ENCODE measurements at places on chromosomes 3 and 15.
A peak's percentile ranks its signal among the peaks of the same experiment; 100 is the strongest.

DNA sequence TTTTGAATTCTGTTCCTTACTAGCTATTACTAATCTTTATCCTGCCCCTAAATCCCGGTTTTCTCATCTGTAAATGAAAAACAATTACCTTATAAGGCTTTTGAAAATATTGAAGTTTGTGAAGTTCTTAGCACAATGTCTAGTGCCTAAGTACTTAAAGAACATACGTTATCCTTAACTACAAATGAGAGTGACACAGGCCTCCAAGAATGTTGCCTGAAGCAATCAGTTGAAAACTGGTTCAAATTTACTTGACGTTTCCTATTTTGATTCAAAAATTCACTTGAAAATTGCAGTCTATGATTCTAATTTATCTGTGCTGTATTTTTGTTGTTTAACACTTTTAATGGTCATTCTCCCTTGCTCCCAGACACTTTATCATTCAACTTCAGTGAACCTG lies 3.2 kb downstream of the SENP7 start:
- DNase-seq: no peak

DNA sequence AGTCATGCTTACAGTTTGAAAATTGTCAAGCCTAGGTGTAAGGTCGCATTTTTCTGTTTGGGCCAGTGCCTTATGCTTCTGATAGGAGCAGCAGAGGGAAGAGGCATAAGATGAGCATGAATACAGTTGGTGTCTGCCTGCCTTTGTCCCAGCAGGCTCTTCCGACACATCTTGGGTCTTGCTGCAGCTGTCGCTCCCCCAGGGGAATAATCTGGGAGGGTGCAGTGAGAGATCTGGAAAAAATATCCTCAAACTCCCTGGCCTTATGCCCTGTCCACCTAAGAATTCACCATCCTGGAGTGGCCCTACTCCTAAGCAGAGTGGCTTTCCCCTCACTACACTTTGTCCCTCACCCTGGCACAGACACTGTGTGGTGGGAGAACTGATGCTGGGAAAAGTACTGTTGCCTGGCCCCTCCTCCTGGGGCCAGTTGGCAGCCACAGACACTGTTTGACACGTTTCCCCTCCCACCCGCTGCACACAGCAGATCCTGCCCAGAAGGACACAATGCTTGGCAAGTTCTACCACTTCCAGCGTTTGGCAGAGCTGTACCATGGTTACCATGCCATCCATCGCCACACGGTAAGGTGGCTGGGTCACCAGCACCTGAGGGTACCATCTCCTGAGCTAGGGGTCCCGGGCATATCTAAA lies 21.1 kb upstream of the RHO start:
- DNase-seq: no peak

- DNase-seq: no peak
Observed at GRCh38 chr3:135618123-135618522, 347.4 kb upstream of the PPP2R3A start.

DNA sequence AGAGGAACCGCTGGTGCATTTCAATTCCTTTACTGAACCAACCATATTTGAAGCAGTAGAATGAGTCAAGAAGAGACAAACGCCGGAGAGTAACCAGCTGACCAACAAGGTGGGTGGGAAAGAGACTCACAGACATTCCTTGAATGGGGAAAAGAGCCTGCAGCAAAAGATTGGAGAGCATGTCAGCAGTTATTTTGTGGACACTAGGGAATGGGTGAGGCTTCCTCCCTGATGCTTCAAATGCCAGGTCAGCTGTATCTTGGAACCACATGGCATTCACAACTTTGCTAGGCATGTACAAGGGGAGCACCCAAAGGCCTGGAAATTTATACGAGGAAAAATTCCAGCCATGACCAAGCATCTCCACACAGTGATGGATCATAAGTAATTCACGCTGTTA lies 29.9 kb upstream of the ZKSCAN7 start:
- DNase-seq: no peak

DNA sequence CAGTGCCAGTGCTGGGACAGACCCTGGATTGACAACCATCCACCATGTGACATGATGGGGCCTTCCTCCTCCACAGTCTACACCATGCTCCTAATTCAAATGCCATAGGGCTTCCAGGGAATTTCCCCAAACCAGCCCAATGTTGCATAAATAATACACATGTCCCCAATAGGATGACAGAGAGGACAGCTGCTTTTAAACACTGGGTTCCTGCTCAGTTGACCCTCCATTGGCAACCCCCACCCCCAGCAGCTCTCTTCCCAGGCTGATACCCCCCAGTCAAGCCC lies 28.3 kb upstream of the ATP2B2 start:
- no peak for DNase-seq

GRCh38 chr15:47300596-47300995 lies 416.7 kb upstream of the SEMA6D start:
- no peak for DNase-seq

GRCh38 chr15:60804986-60805949 lies 326.3 kb upstream of the ICE2 start:
- no peak for DNase-seq

DNA sequence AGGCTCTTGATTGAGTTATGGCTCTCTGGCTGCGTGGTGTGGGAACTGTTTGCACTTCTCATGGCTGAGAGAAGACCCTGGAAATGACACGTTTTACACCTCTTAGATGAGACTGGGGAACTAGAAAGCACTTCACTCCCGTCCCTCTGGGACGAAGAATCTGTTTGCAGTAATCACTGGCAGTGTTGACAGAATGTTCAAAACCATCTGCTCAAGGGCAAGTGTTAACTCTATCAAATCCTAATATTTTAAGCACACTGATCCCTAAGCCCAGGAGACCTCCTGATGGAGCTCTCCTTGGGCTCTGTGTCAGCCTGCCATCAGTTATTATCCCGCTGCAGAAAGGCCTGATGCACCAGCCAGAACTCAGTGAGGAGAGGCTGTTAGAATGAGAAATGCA lies 323.8 kb upstream of the DNAJC19 start:
- no peak for DNase-seq

DNA sequence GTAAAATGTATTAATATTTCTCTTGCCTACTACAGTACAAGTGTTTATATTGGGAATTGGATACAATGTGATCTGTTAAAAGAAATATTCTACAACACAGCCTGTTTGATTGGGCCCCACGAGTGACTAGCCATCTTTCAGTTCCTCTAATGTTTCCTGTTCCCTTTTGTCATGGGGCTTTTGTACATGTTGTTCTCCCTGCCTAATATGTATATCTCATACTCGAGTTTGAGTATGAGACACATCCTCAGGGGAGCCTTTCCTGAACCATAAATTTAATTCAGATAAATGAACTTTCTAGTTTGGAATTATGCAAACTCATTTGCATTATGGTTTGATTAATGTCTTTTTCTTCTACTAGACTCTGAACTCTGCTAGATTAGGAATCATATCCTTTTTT lies 65.5 kb downstream of the MEF2A start:
- DNase-seq: peak; percentile 4

GRCh38 chr3:108493862-108494261 lies 16.5 kb downstream of the MYH15 start:
- no peak for DNase-seq

- DNase-seq: no peak
Observed at GRCh38 chr3:123780656-123781055, 103.5 kb downstream of the MYLK start.

DNA sequence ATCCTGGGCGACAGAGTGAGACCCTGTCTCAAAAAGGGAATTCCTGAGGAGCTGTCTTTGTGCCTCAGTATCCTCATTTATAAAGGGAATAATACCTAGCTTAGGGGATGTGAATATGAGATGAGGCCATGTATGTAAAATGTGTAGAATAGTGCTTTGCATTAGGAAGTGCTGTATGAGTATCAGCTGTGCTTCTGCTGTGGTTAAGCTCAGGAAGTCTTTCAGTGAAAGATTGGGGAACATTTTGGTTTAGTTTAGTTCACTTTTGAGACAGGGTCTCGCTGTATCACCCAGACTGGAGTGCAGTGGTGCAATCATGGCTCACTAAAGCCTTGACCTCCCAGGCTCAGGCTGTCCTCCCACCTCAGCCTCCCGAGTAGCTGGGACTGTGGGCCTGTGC lies 10.6 kb downstream of the THUMPD3 start:
- no peak for DNase-seq

DNA sequence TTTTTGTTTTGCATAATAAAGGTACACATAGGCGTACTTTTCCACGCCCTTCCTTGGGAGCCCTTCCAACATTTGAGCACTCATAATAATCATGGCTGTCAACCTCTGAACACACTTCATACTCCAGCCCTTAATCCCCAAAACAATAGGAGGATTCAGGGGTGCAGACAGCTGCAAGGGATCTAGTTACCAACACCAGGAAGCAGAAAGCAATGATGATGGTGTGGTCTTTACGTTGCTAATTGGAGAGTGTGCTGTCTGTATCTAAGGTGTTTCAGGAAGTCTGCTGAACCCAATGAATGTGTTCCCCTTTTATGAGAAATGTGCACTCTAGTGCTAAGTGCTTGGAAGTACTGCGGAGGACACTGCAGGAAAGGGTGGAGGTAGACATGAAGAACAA lies 60.3 kb upstream of the PDZRN3 start:
- no peak for DNase-seq

- DNase-seq: no peak
Observed at GRCh38 chr3:134608771-134609435, 41.9 kb downstream of the KY start.

DNA sequence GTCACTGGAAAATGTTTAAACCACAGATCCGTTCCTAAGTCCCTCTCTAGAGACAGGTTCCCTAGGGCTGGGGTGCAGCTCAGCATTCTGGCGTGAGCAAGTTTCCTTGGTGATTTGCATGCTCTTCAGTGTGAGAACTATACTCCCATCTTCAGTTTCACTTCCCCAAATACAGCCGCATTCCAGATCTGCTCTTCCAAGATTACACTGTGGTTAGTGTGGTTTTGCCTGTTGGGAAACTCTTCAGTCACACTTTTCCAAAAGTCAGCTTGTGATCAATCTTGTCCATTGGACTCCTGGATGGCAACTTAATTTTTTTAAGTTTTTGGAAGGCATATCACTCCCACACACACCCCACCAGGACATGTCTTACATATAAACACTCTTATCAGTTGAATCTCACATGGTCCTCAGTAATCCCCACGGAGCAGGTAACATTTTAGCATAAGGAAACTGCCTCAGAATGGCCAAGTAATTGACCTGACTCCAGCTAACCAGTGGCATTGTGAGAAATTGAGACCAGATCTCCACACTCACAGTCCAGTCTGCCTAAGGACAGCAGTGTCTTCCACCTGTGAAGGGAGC lies 33.5 kb upstream of the PTPN23 start:
- DNase-seq: no peak
